GM04503 (cell line): ENCODE measurements at places on chromosomes 2 and 18.

DNA sequence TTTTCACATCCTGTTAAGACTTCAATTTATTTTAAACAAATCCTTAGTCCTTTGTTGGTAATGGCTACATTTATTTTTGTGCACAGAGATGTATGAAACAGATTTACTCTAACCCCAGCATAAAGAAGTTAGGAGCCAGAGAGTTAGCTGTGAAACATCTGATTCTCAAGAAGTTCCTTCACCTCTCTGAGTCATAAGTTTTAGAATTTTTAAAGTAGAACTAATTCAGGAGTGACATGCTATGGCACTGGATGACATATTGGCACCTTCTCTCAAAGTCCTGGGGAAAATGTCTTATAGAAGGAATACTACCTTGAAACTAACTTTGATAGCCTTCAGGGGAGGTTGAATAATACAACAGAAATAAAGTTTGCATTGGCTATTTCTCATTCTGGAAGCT, 6.4 kb upstream of the DSG2 start:
- DNase-seq, result no peak

GRCh38 chr2:161954103-161954502, 119.9 kb downstream of the DPP4 start:
- no peak for DNase-seq

- no peak for DNase-seq
Observed at GRCh38 chr2:14451312-14451711, 181.2 kb upstream of the LRATD1 start.

DNA sequence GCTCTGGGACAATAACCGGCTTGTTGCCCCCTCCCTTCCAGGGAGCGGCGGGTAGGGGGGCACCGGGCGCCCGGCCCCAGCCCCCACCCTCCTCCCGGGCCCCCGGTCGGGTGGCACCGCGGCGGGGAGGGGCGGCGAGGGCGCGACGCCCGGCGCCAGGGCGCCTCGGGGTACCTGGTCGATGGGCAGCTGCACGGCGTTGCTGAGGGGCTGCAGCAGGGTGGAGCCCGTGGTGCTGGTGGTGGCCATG, 193 bp downstream of the MBOAT2 start:
- DNase-seq, result no peak

DNA sequence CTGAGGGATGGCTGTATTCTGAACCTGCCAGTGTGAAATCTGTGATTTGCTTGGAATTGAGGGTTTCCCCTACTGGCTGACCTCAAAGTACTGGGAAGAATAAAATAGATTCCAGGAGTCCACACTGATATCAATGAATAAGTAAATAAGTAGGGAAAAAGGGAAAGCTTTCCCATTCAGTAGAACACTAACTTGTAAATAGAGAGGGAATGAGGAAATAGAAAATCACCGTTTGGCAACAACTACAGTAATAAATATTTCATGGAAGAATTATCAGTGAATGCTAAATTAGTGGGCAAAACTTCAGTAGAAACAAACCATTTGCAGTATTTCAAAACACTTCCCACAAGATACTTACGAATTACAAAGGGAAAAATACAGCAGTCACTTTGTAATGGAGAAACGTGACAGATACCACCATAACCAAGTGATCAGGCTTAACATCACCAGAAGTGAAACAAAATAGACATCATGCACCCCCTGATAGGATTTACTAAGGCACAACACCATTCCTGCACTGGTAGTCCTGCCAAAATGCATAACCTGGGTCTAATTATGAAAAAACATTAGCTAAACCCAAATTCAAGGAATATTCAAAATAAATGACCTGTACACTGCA, 88.5 kb downstream of the ICA1L start:
- no peak for DNase-seq

DNA sequence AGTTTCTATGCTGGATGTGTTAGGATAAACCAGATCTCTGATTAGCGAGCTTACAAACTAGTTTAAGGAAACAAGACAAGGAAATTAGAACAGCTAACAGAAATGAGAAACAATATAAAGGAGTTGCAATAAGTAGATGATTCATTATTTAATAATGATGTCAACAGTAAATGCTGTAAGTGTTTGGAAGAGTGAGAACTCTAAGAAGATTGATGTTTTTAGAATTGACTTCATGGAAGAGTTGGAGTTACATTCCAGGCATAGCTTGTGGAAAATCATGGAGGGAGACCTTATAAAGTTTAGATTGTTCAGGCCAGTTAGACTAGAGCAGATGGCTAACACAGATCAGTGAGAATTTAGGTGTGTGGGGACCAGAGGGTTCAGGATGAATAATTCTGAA, 32.6 kb downstream of the PPP1R1C start:
- peak; percentile 37 for DNase-seq

DNA sequence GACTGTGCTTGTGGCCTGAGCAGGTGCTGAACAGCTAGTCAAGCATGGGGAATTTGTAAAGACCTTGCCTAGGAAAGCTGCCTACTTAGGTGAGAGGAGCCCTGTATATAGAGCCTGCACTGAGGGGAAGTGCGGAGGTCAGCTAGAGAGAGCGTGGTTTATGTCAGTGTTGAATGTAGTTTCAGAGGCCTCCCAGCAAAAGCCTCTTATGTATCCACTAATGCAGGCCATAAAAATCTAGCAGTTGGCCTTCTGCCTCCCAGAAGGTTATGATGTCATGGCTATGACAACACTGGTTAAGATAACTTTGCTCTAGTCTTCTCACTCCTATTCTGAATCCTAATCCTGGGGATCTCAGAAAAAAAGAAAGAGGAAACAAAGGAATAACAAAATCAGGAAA, 88.9 kb downstream of the ASXL3 start:
- DNase-seq, result no peak

- no peak for DNase-seq
Observed at GRCh38 chr2:174761837-174762236, 2.4 kb downstream of the CHRNA1 start.

DNA sequence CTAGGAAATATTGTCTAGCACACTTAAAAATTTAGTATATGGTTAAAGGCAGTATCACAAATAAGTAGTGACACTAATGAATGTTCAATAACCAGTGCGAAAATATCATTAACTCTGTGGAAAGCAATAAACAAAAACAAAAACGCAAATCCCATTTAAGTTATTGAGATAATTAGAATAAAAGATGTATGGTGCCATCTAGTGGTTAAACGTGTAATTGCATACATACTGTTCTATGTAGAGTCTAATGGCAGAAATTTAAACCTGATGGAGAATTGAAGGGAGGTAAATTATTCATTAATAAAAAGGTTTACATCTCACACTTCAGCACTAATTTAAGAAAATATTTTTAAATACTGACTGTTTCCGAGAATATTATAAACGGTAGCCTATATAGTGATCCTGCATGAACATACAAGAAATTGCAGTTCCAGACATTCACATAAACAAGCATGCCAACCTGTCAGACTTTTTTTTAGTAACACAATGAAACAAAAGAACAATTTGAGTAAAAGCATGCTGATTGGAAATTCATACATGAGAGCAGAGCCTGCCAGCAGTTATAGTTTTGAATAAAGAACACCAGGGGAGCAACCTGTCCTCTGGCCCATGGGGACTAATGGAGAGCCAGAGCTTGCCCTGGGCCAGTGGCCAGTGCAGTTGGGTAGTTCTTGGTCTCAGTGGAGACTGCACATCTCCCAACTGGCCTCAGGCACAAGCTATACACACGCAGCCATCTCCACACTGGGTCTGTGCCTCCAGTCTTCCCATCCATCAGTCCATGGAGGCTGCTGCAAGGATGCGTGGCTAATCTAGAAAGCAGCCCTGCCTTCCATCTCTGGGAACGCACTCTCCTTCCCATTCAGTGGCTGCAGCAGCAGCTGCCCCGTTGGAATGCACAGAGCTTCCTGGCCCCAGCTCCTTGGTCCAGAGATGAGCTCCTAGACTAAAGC, 28.0 kb downstream of the GCG start:
- no peak for DNase-seq

DNA sequence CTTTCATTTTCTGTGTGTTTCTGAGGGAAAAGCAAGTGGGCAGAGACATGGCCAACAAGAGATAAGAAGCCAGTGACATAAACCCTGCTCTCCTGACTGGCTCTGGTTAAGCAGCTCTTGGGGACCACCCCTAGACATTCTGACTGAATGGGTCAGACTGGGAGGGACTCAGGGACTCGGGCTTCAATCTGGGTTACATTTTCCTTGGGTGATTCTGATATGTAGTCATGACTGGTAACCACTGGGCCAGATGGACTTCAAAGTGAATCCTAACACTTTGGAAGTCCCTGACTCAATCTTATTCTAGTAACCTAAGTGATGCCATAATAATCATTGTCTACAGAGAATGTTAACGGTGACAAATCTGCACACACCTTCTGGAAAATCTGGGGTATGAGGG, 397.8 kb downstream of the NBAS start:
- no peak for DNase-seq

GRCh38 chr2:217597145-217597544, 405.6 kb downstream of the TNS1 start:
- no peak for DNase-seq

- DNase-seq, result no peak
Observed at GRCh38 chr2:175152242-175152641, 15.8 kb downstream of the ATF2 start.

DNA sequence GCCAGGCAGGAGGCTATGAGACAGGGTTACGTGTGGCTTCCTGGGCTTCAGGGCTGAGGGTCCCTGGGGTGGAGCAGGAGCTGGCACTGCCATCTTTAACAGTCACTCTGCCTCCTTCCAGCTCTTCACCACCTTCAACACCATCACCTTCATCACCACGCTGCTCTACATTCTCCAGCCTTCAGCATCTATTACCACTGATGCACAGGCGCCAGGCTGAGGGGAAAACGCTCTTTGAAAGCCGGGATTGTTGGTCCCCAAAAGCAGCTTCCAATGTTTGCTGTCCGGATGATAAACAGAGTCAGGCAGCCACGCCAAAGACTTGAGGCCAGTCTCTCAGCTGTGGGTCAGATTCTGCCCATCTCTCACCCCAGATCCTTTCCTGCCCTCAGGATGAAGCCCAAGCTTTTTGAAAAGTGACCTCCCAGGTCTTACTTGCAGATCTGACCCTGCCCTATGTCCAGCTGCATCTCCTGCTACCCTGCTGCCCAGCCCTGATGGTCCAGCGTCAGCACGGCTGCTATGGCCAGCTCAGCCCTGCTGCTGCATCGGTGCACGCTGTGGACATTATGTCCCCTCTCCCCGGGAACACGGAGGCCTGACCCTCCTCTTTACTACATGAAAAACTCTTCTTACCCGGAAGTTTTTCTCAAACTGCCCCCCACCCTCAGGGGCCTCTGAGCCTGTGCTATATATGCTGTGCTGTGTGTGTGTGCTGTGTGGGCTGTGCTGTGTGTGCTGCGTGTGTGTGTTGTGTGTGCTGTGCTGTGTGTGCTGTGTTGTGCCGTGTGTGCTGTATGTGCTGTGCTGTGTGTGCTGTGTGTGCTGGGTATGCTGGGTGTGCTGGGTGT, 31.2 kb upstream of the MAL start:
- no peak for DNase-seq

DNA sequence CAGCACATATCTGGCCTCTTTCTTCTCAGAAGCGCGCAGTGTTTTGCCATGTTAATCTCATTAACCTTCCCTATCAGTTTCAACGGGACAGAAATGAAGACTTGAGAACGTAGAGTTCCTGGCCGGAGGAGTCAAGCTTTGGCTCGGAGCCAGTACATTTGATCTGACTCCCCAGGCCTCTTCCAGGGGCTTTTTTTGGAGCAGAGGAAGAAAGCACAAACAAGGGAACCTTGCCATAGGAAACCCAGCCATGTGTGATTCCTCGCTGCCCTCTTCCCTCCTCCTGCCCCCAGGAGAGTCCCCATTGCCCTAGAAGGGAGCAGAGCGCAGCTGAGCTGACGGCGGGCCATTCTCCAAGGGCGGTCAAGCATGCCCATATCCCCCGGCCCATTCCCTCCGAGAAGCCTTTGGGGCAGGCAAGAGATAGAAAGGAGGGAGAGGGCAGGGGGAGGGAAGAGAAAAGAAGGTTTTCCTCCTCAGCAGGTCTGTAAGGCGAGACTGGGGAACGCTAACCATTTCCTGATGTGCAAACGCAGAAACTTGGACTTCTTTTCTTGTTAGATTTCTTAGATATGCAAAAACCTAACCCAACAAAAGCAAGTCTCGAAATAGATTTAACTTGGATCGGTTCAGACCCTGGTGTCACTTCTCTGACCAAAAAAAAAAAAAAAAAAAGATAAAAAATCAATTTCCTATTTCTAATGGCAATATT, 63.7 kb upstream of the POU3F3 start:
- DNase-seq, result no peak

DNA sequence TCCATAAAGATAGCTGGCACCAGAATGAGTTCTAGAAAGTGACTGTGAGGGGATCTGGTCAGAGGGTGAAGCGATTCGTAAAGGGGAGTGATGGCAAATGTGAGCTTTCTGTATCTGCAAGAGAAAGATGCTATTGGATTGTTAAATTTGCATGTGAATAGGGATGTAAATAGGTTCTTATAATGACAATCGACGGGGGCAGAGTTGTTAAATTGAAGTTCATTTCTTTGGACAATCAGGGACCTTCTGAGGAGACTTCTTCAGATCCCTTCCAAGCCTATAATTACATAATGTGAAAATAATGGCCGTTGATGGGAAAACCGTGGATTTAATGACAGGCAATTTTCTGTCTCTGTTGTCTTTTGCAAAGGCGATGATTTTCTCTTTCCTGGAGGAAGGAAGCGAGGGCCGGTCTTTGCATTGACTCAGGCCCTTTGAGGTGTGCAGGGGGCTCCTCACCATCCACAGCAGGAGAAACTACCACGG, 52.2 kb upstream of the TMEM18 start:
- DNase-seq, result no peak

DNA sequence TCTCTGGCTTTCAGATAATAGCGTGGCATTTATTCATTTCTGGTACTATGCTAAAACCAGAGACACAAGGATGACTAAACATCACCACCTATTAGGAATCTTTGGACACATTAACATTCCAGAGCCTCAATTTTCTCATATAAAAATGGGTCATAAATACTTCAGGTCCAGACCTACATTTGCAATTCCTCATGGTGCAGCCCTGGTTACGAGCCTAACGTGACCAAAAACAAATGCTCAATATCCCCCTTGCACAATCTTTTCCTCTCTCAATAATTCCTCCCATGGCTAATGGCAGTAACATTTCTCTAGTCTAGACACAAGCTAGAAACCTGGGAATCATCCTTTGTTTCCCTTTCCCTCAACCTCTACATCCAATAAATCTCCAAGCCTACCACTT, 112.8 kb upstream of the NABP1 start:
- no peak for DNase-seq

- DNase-seq, result no peak
Observed at GRCh38 chr2:181677912-181678586, 2.3 kb downstream of the NEUROD1 start.

- DNase-seq, result no peak
Observed at GRCh38 chr2:234048049-234048448, 2.5 kb upstream of the SPP2 start.

GRCh38 chr2:231930593-231931281, 4.5 kb upstream of the NPPC start:
- no peak for DNase-seq

DNA sequence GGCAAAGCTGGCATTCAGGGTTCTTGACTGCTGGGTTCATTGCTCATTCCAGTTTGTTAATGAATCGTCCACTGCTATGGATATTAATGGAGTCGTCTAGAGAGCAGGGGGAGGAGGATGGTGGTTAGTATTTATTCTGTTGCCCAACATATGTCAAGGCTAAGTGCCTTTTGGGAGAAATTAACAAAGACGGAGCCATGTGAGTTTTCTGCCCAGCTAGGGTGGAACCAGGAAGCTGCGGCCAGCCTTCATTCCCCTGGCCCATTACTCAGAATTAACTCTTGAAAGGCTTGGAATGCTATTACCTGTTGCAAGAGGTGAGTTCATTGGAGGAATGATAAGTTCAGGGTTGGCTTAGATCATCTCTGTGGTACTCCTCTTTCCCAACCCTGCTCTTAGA, 19.3 kb downstream of the IGFBP2 start:
- DNase-seq, result no peak
